ENCODE measurements at places on chromosomes 4 and X.

GRCh38 chr4:46073778-46074177 lies 50.1 kb downstream of the GABRG1 start:
- no peak for DNase-seq

DNA sequence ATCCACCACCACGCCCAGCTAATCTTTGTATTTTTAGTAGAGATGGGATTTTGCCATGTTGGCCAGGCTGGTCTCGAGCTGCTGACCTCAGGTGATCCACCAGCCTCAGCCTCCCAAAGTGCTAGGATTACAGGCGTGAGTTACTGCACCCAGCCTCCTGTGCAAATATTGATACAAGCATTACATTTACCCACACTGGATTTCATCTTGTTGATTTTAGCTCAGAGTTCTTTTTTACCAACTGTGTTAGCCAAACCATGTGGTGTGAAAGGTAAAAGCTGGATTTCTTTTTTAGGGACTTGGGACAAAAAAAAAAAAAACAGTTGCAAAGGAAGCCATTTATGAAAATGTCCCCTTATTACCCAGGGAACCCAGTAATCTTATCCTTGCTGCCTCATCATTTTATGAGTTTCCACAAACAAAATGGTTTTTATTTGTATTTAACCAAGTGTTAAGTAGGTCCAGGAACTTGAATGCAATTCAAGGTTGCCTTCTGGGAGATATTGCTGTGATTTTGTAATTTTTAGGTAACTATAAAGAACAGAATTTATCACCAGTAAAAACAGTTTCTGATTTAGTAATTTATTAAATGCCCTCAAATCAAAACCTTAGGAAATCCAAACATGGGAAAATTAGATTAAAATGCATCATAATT lies 202.5 kb downstream of the PALLD start:
- DNase-seq: no peak

DNA sequence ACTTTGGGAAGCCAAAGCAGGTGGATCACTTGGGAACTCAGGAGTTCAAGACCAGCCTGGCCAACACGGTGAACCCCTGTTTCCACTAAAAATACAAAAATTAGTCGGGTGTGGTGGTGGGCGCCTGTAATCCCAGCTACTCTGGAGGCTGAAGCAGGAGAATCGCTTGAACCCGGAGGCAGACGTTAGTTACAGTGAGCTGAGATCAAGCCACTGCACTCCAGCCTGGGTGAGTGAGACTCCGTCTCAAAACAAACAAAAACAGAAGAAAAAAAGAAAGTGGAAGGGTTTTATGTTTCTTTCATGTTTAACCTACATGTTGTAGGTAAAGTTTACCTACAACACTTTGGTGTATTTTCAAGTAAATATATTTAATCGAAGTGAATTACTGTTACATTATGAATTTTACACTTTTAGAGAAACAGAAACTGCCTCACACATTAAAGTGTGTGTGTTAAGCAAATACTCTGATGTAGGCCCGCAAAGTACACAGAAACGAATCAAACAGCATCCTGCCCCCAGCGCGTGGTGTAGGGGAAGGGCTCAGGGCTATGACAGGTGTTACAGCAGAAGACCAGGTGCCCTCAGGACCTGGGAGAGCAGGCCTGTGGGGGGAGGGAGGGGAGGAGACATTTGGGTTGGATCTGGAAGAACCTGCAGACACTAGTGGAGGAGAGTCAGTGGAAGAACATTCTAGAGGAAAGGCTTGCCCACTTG lies 39.0 kb downstream of the PTTG2 start:
- DNase-seq: no peak

GRCh38 chr4:177311589-177311988 lies 1.9 kb downstream of the NEIL3 start:
- DNase-seq: no peak

DNA sequence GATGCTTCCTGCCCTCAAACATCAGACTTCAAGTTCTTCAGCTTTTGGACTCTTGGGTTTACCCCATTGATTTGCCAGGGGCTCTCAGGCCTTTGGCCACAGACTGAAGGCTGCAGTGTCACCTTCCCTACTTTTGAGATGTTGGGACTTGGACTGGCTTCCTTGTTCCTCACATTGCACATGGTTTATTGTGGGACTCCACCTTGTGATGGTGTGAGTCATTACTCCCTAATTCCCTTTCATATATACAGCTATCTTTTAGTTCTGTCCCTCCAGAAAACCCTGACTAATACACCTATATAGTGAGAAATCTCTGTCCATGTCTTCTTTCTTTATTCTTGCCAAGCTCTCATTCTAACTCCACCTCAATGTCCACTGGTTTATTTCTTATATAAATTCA lies 736.9 kb upstream of the HS3ST1 start:
- DNase-seq: no peak
